ENCODE measurements at places on chromosomes 16 and 17. TPM values are rescaled to one million over a fixed set of nuclear protein-coding genes. Genes with fewer than 3 reads are reported as not detected.

The ABCA9 gene
- 1.5 TPM for total RNA-seq

The TP53TG3B gene
- total RNA-seq: not detected

The ZNF174 gene
- 19.3 TPM for total RNA-seq

The KCNAB3 gene
- 18.8 TPM for total RNA-seq

The PRRT2 gene
- 25.5 TPM for total RNA-seq

The ASPSCR1 gene
- total RNA-seq: 51.4 TPM

The DPEP2NB gene
- total RNA-seq: not detected

DNA sequence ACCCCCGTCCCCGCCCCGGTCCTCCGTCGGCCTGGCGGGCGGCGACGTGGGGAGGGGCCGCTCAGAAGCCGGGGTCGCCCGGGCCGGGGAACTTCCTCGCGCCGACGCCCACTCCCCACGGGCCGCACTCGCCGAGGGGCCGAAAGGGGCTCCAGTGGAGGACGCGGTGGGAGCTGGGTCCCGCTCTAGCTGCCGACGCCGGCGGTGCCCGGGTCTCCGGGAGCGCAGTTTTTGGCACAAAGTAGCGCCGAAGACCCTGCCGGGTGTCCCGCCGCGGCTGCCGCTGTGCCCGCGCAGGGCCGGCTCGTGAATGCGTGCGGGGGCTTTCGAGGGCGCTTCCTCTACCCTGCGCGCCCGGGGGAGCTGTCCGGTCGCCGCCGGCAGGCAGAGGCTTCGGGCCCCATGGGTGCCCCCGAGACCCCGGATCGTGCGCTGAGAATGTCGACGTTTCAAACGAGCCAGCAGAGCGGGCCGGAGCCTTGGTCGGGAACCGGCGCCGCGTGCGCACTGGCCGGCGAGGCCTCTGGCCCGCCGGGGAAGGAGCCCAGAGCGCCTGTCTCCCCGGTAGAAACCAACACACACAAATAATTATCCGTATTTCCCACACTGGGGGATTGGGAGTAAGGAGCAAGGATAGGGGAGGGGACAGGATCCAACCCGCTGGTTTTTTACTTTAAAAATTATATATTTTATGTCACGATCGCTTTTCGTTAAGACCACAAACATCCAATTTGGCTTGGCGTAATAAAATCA lies 46.6 kb upstream of the SLC38A10 start:
- H3K4me1 ChIP-seq: peaks cover 30% of the 10 kb centered on the region
- no peak for DNase-seq
- H3K4me3 ChIP-seq: peak overlapping the region; percentile 87
- H3K27ac ChIP-seq: peak overlapping the region; percentile 95
- no peaks in the 10 kb centered on the region for H3K36me3 ChIP-seq

GRCh38 chr16:78446992-78447563 lies 347.6 kb downstream of the WWOX start:
- H3K27ac ChIP-seq: no peak overlapping the region
- no peak for DNase-seq
- H3K4me3 ChIP-seq: no peak overlapping the region
- H3K27me3 ChIP-seq: no peaks in the 10 kb centered on the region
- H3K4me1 ChIP-seq: peaks cover 8% of the 10 kb centered on the region

DNA sequence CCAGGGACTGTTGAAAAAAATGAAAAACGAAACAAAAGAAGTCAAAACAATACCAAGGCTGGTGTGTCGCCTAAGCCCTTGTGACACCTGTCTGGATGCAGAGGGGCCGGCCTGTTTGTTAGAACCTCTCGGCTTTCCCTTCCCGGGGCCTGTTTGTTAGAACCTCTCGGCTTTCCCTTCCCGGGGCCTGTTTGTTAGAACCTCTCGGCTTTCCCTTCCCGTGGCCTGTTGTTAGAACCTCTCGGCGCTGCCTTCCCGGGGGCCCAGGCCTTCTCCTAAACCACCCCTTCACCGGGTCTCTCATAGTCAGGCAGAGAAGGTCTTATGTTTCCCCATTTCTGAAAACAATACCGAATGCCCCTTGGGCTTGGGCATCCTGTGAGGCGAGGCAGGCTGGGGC lies 180.0 kb downstream of the BANP start:
- H3K4me1 ChIP-seq: peaks cover 21% of the 10 kb centered on the region
- no peak overlapping the region for H3K27ac ChIP-seq
- no peak for DNase-seq
- H3K4me3 ChIP-seq: no peak overlapping the region
- no peaks in the 10 kb centered on the region for H3K27me3 ChIP-seq
- H3K36me3 ChIP-seq: no peaks in the 10 kb centered on the region

GRCh38 chr17:40092581-40092980 lies 7.8 kb downstream of the NR1D1 start:
- H3K4me3 ChIP-seq: no peak overlapping the region
- H3K4me1 ChIP-seq: peaks cover 21% of the 10 kb centered on the region
- no peak overlapping the region for H3K27ac ChIP-seq
- DNase-seq: no peak
- H3K27me3 ChIP-seq: no peaks in the 10 kb centered on the region

DNA sequence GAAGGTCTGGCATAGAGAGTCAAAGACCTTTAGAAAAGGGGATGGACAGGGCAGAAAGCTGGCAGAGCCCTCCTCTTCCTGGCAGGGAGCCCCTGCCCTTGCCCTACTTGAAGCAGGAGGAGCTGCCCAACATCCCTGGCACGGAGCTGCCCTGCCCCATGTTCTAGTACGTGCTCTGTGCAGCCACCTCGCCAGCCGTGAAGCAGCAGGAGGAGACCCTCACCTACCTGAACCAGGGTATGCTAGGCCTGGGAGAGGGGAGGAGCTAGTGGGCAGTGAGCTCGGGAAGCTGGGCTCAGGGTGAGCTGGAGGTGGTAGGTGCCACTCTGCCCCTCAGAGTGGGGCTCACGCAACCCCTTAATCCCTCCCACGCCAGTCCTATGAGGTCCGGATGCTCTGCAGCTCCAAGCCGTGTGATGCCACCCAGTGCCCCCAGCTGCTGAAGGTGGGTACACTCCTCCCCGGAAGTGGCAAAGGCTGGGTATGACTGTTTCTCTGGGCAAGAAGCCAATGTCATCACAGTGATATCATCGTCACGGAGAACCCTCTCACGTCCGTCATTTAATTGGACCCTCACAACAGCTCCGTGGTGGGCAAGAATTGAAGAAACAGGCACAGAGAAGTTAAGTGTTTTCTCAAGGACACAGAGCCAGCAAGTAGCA lies 12.7 kb upstream of the STAC2 start:
- peaks cover 16% of the 10 kb centered on the region for H3K27me3 ChIP-seq
- H3K27ac ChIP-seq: no peak overlapping the region
- DNase-seq: no peak
- no peak overlapping the region for H3K4me3 ChIP-seq
- H3K4me1 ChIP-seq: peaks cover 8% of the 10 kb centered on the region

GRCh38 chr17:59638553-59638952 lies 18.9 kb downstream of the CLTC start:
- no peak overlapping the region for H3K27ac ChIP-seq
- H3K27me3 ChIP-seq: no peaks in the 10 kb centered on the region
- no peak overlapping the region for H3K4me3 ChIP-seq

DNA sequence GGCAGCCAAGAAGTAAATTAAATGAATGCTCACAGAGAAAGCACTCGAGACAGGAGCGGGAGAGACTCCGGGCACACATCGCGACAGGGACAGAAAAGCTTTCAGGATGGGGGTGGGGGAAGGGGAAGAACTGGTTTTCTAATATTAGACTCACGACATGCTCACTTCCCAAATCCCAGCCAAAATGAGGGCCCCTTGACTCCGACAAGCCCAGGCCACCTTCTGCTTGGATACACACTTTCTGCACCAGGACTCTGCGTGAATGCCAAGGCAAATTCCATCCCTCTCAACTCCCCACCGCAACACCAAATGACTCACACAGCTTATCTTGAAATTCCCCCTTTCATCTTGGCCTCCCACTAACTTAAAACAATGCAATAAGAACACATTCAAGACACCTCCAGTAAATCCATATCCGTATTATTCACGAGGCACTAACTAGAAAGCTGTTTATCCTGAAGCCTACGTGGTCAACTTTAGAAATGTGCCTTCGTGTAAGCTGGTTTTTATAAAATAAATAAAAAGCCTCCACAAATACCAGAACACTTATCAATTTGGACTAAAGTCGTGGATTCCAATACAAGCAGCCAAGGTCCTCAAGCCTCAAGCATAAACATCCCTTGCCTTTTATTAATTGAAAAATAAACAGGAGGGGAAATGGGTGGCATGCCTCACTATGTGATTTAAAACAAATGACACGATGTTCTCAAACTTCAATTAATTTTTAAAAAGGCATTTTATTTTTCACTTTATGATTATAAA lies 46.1 kb downstream of the NXN start:
- H3K27ac ChIP-seq: peak overlapping the region; percentile 94
- H3K4me3 ChIP-seq: peak overlapping the region; percentile 24
- no peaks in the 10 kb centered on the region for H3K27me3 ChIP-seq
- H3K36me3 ChIP-seq: peaks cover 12% of the 10 kb centered on the region
- no peak for DNase-seq

DNA sequence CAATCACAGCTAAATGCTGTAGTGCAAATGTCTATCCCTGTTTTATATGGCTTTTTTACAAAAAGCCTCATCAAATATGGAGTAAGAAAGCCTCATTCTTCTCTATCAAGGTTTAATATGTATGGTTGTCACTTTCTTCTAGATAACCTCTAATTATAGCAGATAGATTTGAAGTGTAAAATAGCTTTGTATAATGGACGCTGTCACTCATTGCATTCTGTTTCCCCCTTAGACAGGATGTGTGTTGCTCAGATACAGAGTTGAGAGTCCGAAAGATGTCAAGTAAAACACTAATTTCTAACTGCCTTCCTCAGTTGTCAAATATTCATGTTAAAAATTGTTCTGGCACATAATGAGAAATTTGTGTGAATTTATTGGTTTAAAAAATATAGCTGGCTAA lies 88.0 kb downstream of the NLK start:
- H3K4me3 ChIP-seq: no peak overlapping the region
- H3K36me3 ChIP-seq: peaks cover 6% of the 10 kb centered on the region
- DNase-seq: no peak
- H3K27me3 ChIP-seq: no peaks in the 10 kb centered on the region
- peaks cover 14% of the 10 kb centered on the region for H3K4me1 ChIP-seq

DNA sequence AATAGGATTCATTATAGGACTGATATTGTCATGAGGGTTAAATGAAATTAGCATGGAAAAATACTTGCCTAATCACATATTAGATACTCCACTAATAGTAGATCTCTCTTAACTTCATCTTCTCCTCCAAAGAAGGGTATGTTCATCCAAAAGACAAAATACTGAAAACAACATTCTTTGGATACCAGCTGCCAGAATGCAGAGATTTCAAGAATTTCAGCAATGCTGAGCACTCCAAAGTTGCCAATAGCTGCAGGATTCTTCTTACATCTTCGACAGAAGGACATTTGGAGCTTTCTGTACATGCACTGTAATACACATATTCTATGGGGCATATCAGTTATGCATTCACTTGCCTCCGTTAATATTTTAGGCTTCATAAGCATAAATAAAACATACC lies 436.5 kb downstream of the HAPSTR1 start:
- H3K4me3 ChIP-seq: no peak overlapping the region
- H3K4me1 ChIP-seq: peaks cover 32% of the 10 kb centered on the region
- no peak overlapping the region for H3K27ac ChIP-seq
- no peak for DNase-seq
- H3K36me3 ChIP-seq: no peaks in the 10 kb centered on the region
- no peaks in the 10 kb centered on the region for H3K27me3 ChIP-seq

DNA sequence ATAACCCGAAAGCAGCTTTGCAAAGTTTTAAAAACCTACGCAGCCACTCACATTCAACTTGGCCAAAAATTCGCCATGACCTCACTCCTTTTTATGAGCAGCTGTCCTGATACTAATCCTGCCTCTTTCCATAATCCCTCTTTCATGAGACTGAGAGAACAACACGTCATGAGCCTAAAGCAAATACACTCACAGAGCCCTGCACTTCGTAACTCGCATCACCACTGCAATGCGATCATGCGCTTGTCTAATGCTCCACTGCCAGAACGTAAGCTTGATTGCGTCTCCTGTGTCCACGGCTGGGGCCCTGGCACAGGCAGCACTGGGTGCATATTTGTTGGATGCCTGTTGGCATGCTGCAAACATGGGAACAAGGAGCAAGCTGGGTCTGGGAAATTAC lies 36.2 kb downstream of the CDRT4 start:
- H3K27ac ChIP-seq: peak overlapping the region; percentile 69
- H3K27me3 ChIP-seq: no peaks in the 10 kb centered on the region
- peaks cover 24% of the 10 kb centered on the region for H3K4me1 ChIP-seq
- H3K4me3 ChIP-seq: no peak overlapping the region

Measured in mesothelial cell of epicardium (in vitro differentiated cells).